ENCODE measurements at places on chromosomes 6 and 20. TPM values are rescaled to one million over a fixed set of nuclear protein-coding genes. Genes with fewer than 3 reads are reported as not detected.

DNA sequence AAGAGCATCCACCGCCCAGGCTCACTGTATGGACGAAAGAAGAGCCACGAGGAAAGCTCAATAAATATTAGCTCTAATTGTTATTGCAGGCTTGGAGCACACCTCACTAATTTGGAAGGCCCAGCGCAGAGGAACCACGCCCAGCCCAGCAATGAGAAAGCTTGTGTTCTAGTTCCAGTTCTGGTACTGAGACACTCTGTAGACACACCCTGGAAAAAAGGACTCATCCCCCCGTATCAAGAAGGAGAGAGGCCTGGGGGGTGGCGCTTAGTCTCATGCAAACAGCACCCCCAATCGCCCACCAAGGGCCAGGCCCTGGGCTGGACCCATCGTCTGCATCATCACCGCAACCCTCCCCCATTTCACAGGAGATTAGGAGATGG is 156.9 kb downstream of the BMP7 start:
- DNase-seq, result no peak

Gene BTN1A1
- polyA plus RNA-seq, result not detected

DNA sequence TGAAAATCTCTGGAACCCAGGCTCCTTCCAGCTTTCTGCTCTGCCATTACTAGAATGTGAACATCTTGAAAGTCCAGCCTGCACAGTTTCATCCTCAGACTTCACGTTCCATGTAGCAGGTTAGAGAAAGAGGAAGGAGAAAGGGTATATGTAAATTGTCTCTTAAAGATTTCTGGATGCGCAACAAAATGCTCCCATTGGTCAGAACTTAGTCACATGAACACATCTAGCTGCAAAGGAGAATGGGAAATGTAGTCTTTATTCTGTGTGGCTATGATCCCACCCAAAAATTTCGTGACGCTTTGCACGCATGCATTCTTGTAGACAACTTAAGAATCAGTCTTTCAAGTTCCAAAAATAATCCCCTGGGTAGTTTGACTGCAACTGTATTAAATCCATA is 46.4 kb upstream of the CHD6 start:
- peak; percentile 59 for DNase-seq

GRCh38 chr6:159640322-159640721 is 52.7 kb downstream of the SOD2 start:
- no peak for DNase-seq

Gene WFDC5
- polyA plus RNA-seq, result not detected

Gene TRIM40
- polyA plus RNA-seq, result 0.05 TPM

GRCh38 chr6:13248584-13248985 is 79.8 kb downstream of the TBC1D7 start:
- no peak for DNase-seq
